ENCODE measurements at places on chromosomes 4 and X.

- DNase-seq = no peak
Observed at GRCh38 chr4:90537491-90537890, 410.3 kb downstream of the CCSER1 start.

- no peak for DNase-seq
Observed at GRCh38 chrX:101220662-101221260, 1.2 kb downstream of the DRP2 start.

DNA sequence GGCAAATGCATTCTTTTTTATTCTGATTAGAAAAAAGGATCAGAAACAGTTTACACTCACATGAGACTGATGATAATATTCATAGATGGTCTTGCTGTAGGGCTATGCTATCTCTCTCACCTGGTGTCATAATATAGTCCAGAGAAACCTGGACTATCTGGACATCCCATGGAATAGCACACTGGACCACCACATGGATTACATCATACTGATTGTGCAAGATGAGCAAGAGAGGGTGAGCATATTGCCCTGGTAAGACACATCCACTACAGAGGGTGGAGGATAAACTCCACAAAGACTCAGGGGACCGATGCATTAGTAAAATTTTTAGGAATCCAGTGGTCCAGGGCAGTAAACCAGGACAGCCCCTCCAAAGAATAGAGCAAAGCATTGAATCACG lies 8.2 kb downstream of the SYN1 start:
- DNase-seq = no peak

DNA sequence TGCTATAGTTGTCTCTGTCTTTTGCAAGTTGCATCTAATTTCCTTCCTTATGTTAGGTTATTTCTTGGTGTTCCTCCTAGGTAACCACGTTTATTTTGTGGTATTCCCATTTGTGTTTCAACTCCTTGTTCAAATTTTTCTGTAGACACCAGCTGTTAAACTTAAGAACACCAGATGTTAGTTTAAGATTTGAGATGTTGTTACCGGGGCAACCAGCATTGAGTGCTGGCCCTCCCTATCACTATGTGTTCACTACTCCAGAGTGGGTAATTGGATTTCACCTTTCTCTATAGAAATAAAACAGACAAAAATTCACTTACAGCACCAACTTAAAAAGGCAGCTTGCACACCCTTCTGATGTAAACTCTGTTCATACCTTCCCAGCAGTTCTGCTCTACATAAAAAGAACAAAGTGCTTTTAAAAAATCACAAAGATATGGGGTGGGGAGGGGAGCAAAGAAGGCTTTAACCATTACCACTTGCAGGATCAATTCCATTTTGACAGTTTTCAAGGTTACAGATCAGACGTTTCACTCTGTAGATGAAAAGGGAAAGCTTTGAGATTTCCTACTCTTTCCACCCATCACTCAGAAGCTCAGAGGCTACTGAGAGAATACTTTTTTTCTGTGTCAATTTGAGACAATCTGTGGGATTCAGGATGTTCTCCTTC lies 82.9 kb downstream of the DKK2 start:
- DNase-seq = no peak

GRCh38 chr4:90061881-90062280 lies 65.3 kb upstream of the CCSER1 start:
- no peak for DNase-seq

DNA sequence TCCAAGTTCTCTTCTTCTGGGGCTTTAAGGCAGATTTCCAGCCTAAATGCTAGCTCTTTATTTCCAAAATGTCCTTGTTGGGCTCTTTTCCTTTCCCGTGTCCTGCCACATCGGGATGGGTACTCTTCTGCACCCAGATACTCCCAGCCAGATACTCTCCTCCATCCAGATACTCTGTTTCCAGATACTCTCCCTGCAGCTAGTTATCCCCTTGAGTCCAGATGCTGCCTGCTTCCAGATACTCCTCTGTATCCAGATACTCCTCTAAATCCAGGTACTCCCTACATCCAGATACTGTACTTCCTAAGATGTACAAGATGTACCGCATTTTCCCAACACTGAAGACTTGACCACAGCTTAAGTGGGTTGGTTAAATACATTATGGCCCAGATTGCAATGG lies 10.5 kb upstream of the XG start:
- DNase-seq = no peak

DNA sequence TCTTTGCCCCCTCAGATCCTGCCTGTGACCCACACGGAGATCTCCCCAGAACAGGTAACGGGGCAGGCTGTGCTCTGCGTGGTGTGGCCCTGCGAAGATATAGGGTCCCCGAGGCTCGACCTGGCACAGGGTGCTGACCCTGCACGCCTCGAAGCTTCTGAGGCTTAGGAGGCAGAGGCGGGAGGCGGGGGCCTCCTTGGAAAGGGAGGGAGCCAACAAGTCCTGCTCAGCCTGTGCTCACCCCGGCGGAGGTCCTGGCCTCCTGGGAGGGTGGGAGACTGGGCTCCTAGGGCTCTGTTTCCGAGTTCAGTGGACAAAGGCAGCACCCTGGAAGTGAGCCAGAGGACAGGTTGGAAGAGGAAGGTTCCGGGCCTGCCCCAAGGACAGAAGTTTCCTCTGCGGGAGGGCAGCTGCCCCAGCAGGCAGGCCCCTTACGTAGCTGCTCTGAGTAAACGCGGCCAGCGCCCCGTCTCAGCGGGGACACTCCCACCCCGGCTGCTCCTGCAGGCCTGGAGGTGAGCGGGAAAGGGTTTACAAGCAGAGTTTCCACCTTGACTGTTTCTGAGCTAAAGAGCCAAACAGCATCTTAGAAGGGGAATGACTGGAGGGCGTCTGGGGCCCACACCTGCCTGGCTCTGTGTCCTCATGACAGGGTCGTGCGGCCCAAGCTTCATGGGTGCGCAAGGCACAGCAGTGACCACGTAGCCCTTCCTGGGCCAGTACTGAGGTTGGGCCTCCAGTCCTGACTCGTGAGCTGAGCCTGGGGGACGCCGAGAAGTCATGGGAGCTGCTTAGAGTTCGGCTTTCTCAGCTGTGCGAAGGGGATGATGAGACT lies 16.1 kb downstream of the TMEM175 start:
- DNase-seq = no peak

- DNase-seq = no peak
Observed at GRCh38 chrX:10414862-10415261, 205.5 kb downstream of the MID1 start.

DNA sequence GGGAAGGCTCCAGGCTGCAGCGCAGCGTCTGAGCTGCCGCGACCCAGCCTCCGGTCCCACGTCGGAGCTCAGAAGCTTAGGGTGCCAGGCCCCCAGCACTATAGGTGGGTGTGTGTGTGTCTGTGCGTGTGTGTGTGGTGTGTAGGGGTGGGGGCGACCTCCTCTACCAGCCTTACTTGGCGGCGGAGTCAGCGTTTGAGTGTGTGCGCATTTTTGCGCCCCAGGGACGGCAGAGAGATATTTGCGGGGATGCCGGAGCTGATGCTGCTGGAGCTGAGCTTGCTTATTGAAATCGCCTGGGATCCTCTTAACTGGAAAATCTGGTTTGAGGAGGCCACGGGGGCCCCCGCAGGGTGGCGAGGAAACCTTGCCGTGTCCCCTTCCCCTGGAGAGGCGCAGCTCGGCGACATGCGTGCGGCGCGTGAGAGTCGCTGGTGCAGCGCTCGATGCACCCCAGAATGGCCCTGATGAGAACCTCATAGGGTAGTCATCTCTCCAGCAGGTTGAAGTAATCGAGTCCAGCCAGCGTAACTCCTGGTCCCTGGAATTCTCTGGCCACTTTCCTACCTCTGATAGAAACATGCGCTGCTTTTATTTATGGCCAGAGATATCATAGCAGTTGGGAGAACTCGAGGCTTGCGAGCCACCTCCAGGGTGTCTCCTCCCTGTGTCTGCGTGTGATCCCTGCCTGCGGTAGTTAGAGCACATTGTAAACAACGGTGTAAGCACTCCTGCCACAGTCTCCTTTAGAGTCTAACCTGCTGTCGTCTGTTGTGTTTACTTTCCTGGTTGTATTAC lies 2.7 kb downstream of the ADGRL3 start:
- DNase-seq = peak; percentile 18

- DNase-seq = no peak
Observed at GRCh38 chr4:25190407-25190806, 30.2 kb upstream of the SEPSECS start.

DNA sequence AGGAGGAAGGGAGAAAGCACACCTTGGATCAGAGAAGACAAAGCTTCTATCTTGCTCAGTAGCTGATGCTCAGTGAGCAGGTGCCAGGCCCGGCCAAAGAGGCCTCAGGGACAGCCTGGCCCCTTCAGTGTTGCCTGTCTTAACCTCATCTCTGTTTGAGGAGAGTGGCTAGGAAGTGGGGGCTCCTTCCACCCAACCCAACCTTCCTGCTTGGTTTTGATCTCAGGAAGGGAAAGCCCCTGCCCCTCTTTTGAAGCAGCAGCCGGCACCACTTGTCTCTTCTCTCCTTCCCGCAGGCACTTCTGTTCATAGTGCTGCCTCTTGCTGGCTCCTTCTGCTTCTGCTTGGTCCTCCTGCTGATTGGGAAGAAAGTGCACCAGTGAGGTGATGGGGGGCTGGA lies 2.4 kb upstream of the AFF2 start:
- DNase-seq = no peak

GRCh38 chr4:38805530-38806145 lies 1.0 kb upstream of the TLR1 start:
- peak; percentile 67 for DNase-seq

DNA sequence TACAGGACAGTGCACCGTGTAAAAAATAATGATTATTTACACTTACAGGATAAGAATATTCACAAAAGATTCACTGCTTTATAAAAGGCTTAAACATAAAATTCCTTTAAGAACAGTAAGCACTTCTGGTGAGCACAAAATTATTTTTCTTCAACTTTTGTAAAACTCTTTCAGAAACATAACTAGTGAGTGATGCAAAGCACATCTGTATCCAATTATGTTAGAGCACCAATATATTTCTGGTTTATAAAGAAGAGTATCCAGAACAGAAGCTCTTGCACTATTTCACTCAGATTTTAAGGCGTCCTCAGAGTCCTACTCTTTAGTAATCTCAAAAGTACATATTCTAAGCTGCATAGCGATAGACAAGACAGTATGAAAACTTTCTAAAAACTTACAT lies 276.0 kb downstream of the C4orf33 start:
- DNase-seq = no peak

DNA sequence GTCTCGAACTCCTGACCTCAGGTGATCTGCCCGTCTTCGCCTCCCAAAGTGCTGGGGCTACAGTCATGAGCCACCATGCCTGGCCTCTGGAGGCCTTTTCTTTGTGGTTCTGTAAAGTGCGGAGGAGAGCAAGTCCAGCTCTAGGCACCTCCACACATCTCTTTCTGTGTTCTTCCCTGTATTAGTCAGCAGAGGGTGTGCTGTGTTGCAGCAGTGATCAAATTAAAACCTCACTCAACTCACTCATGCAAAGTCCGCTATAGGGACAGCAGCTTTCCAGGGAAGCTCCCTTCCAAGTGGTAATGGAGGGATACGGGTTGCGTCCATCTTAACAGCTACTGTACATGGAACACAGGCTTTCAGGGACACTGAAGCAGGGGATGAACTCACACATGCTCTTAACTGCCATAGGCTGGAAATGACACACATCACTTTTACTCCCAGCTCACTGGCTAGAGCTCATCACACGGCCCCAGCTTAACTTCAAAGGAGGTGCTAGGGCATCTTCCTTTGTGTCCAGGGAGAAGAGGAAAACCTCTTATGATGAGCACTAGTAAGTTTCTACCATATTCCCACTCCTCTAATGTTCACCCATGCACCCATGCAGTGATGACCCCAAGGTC lies 36.0 kb upstream of the CCNG2 start:
- DNase-seq = no peak

GRCh38 chr4:158624889-158625478 lies 46.7 kb downstream of the C4orf46 start:
- peak; percentile 24 for DNase-seq

DNA sequence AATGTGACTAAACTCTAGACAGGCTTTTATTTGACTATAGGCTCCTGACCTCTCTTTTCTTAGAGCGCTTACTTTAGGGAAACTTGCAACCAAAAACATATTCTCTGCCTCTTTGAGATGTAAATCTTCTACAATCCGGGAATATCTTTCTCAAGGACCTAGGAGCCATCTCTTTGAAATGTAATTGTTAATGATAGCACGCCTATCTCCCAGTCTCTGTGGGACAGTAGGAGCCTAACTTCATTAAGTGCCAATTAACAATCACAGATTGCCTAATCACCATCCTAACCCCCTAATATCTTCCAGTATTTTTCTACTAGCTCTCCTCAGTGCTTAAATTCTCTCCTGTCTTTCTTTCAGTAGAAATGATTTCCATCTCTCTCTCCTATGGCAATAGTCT lies 628.6 kb downstream of the DMD start:
- no peak for DNase-seq

DNA sequence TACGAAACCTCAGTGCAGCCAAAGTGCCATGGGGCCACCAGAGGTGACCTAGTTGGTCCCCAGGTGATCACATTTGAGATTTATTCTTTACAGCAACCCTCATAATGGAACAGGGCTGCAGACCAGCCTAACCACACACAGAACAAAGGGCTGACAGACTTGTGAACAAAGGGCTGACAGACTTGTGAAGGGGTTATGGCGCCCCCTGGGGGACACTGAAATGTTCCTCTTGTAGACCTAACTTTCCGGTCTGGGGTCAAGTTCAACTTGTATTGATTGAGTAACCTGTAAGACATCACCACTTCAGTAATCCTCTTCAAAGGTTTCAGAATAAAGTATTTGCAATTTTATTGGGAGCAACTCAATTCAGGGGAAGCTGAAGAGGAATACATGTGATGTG lies 175.9 kb upstream of the RPS6KA3 start:
- DNase-seq = peak; percentile 29

GRCh38 chrX:19332983-19333382 lies 10.7 kb upstream of the PDHA1 start:
- no peak for DNase-seq

DNA sequence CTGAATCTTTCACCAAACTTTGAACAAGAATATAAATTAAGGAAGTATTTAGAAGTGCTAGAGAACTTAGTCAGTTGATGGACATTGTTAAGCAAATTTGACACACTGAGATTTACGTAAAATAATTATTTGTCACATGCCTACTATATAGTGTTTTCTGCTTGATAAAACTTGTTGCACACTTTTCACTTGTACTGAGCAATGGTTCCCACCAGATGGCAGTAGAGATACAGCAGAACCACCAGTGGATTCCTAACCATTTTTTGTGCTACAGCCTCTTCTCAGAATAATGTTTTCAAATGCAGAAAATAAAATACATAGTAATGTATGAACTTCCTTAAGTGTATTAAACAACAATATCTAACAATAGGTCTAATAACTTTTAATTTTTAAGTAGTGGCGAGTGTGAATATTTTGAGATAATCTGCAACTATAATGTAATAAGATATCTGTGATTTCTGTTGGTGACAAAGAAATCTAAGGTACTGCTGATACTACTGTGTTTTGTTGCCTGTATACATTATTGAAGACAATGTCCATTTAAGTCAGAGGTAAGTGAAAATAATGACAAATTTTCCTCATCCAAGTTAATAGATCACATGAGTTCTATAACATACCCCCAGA lies 81.2 kb downstream of the APOOL start:
- peak; percentile 53 for DNase-seq

- no peak for DNase-seq
Observed at GRCh38 chr4:184408021-184408683, 66.2 kb downstream of the IRF2 start.

- no peak for DNase-seq
Observed at GRCh38 chr4:124266721-124267120, 445.8 kb downstream of the ANKRD50 start.

GRCh38 chr4:159227984-159228383 lies 125.1 kb downstream of the RAPGEF2 start:
- no peak for DNase-seq

- DNase-seq = no peak
Observed at GRCh38 chrX:132045456-132045855, 22.4 kb downstream of the STK26 start.

GRCh38 chr4:15374656-15375055 lies 53.2 kb upstream of the C1QTNF7 start:
- no peak for DNase-seq
